Natural killer cell (primary cell): ENCODE measurements at places on chromosomes 11 and 22. TPM values are rescaled to one million over a fixed set of nuclear protein-coding genes. Genes with fewer than 3 reads are reported as not detected.

The OR51I1 gene
- not detected for total RNA-seq

The CCDC116 gene
- total RNA-seq = not detected

The PATE2 gene
- not detected for total RNA-seq

The GGT1 gene
- total RNA-seq = 7.0 TPM

The CD6 gene
- total RNA-seq = 85.6 TPM

The KRTAP5-2 gene
- total RNA-seq = not detected

The GVQW3 gene
- 3.2 TPM for total RNA-seq

The ANKK1 gene
- 0.73 TPM for total RNA-seq

The OR6A2 gene
- total RNA-seq = not detected

The OR51A2 gene
- total RNA-seq = not detected

The MIAT gene
- total RNA-seq = 76.3 TPM

The SMC1B gene
- total RNA-seq = 0.09 TPM

The TOLLIP gene
- total RNA-seq = 54.8 TPM

The KRTAP5-10 gene
- total RNA-seq = not detected

The MYO7A gene
- total RNA-seq = 0.68 TPM

The NOX4 gene
- not detected for total RNA-seq

The XKR3 gene
- not detected for total RNA-seq

The CCDC73 gene
- not detected for total RNA-seq

The TRIM48 gene
- not detected for total RNA-seq

The CSTPP1 gene
- 16.2 TPM for total RNA-seq

The LGR4 gene
- 0.35 TPM for total RNA-seq

The VSIG10L2 gene
- not detected for total RNA-seq

The SHANK3 gene
- total RNA-seq = not detected
